ENCODE measurements at places on chromosomes 2 and 18.

GRCh38 chr2:211534632-211535031 lies 978.2 kb downstream of the CPS1 start:
- DNase-seq = no peak

- DNase-seq = no peak
Measured at GRCh38 chr2:44826601-44827000, 114.9 kb upstream of the SIX3 start.

DNA sequence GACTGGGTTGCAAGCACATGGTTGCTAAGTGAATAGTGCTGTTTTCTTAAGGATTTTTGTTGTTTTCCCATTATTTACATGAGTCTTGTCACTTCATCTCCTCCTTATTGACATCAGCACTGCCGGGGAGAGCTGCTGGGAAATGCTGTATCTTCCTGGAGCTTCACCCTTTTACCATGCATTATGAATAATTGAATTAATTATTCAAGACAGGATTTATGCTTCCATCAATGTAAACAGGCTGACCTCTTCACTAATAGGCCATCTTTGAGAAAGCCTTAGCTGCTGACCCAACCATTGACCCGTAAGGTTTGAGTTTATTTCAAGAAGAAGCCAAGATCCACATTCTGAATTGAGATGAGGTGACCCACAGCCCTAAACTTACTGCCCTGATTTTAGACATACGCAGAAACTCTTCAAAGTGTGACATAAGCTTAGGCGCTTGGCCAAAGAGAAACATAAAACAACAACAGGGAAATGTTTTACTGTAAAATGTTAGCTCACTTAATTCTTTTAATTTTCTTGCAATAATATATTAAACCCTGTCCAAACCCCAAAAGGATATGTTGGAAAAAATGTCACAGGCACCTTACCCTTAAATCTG lies 365.5 kb upstream of the SYT4 start:
- DNase-seq = no peak

DNA sequence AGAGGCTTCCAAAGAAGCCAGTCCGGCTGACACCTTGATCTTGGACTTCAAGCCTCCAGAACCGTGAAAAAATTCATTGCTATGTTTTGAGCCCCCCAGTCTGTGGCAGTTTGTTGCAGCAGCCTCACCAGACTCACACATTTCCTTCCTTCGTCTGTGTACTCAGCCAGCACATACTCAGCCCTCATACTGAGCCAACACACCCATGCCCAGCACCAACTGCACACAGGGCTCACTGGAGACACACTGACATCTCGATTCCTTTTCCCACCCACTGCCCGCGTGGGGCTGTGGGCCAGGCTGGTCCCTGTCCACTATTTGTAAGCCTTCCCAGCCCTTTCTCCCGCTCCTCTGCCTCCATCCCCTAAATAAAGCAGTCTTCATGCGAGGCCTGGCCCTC lies 24.1 kb upstream of the NMUR1 start:
- no peak for DNase-seq

DNA sequence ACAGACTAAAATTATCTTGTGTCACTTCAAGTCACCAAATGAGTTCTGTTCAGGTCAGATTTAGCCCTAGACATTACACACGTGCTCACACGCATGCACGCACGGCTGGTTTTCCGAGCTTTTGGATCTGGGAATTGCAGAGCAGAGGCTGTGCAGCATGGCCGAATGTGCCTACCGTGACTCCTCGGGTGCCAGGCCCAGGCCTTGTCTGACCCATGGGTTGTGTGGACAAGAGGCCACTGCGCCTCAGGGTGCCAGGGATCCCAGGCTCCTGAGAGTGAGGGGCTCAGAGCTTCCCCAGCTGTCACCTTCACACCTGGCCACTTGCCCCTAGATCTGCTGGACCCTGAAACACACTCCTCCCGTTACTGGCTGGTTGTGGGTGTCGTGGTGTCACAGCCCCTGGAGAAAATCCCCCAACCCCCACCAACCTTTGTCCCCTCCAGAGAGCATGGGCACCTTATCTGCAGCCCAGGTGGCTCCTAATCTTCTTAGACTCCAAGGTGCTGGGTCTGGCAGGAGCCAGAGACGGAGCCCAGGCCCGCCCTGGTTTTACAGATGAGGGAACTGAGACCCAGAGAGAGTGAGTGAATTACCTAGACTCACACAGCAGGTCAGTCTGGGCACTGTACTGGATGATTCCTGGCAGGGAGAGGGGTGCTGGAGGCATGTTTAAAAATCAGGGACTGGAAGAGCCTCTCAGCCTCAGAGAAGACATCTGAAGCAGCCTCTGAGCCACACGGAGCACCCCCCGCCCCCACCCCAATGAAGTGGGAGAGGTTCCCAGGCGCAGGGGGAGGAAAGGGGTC lies 56.8 kb downstream of the ATOH8 start:
- DNase-seq = no peak

- DNase-seq = no peak
Measured at GRCh38 chr2:207087046-207087902, 78.5 kb downstream of the KLF7 start.

DNA sequence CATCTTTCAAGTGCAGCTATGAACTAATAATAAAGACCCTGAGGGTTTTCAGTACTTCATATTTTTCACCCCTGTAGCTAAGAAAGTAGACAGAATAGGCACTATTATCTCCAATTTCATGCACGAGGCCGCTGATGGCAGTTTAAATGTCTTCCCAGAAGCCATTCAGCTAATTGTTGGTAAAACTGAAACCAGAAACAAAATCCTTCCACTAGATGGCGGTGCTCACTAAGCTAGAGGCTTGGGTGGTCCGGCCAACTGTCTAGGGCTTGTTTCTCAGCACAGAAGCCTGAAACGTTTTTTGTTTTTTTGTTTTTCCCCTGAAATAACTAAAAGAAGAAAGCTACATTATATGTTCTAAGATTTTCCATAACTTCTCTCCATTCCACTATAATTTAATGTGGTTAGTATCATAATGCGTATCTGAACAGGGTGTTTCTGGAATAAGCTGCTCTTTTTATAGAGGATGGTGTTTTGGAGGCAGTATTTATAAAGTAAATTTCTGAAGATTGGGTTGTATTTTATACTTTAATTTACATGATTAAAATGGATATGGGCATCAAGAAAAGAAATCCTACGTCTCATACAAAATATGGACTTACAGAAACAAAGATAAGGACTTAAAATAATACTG lies 159.4 kb downstream of the PIK3C3 start:
- DNase-seq = no peak

DNA sequence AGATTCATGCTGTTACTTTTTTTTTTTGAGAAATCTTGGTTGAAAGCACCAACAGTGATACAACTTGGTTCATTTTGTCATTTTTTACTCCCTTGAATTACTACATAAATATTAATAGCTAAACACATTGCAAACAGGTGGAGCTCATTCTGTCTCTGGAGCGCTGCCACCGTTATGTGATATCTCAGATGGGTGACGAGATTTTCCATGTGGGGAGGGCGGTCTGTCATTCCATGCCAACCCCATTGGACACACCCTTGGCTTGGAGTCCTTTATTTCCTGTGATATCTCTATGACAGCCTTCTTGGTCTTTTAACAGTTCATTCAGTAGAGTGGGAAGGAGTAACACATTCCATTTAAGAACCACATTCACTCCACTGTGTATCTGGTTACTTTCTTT lies 794.8 kb downstream of the SATB2 start:
- DNase-seq = no peak

DNA sequence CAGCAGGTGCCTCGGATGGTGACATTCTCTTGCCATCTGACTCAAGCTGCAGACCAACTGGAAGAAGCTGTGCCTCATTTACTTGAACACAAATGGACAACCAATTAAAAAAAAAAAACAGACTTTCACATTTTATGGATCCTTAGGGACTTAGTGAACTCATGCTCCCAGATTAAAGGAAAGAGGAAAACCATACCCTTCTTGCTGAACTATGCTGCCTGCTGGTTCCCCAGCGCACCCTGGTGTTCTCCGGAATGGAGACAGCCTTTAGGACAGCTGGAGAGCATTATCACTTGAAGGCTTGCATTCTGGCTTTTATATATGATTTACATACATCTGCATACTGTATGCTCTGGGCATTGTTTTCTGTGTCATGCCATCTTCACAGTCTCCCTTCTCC lies 370.7 kb downstream of the SLC4A3 start:
- DNase-seq = no peak

DNA sequence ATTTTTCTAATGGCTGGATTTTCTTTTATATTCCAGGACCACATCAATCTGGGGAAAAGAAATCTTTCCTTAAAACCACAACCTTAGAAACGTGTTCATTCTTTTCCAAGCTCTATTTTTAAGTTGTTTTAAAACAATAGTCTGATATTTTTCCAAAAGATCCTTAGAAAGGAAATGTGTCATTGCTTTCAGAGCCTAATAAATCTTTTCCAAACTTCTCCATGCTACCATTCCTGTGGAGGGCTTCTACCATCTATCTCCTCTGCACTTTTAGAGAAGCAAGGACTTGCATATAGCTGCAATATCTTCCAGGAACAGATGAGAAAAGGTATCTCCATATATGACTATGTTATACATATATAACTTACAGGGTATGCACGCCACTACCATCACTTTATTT lies 21.2 kb downstream of the WDFY1 start:
- no peak for DNase-seq

DNA sequence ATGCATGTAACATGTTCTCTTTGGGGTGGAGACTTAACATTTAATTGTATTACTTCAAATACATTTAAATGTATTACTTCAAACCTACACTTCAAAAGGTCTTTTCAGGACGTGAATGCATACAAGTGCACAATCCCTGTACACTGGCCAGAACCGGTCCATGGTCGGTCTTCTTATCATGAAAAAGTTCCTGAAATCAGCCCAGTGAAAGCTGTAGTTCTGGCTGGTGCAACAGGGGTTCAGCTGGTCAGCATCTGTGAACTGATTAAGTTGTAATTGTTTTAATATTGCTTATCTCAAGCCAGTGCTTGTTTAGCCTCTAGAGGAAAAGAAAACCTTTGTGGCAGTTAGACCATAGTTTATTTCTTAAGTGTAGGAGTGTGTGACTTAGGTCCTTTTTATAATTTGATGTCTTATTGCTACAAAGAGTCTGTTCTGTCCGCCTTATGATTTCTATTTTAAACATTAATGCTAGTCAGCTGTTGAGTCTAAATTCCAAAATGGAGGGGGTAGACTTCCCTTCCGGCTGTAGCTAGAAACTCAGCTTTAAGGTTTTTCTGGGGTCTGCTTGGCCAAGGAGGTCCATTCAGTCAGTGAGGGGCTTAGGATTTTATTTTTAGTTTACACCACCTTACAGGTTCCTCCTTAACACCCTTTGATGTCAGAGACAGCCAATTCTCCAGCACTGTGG lies 768 bp upstream of the CYBRD1 start:
- DNase-seq = no peak

GRCh38 chr2:177413703-177414102 lies 21.1 kb downstream of the AGPS start:
- DNase-seq = no peak

DNA sequence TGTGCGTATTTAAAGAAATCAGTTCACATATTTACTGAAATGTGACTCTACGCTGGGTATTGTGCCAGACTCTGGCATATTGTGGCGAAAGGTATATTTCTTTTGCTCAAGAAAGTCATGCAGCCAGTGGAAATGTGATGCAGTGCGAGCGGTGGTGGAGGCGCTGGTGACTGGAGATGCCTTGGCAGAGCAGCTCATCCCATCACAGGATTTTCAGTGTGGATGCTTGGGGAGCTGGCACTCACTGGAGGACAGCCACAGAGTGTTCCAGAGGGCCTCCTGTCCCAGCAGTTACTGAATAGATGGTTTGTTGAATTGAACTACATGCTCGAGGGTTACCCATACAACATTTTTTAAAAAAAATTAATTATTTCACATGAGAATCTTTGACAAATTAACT lies 117.6 kb downstream of the ZNF407 start:
- no peak for DNase-seq

DNA sequence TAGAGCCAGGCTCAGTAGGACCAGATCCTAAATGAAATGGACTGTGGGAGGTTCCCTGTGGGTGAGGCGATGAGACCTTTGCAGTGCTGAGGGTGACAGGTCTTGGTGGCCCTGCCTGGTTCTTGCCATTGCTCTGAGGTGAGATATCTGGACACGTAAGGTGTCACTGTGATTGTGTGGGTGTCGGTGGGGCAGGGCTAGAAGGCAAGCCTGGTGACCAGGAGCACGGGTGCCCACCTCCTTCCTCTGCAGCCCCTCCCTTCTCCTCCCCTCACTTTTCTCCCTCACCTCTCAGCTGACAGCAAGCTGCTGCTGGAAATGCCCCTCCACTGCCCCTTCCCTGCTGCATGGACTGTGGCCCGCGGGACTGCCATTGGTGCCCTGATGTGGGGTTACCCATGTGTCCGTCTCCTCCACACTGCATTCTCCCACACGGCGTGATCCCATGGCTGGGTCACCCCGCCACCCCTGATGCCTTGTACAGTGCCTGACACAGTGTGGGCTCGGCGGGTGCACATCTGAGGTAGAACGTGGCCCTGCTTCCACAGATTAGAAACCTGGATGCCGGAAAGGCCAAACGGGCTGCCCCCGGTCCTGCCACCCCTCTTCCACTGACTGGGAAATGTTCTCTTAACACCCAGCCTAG lies 55.6 kb upstream of the FOSL2 start:
- no peak for DNase-seq

GRCh38 chr2:23350041-23350791 lies 34.8 kb upstream of the KLHL29 start:
- DNase-seq = no peak

- DNase-seq = no peak
Measured at GRCh38 chr2:37529830-37530415, 141.5 kb downstream of the CDC42EP3 start.

GRCh38 chr2:18473241-18474181 lies 86.9 kb downstream of the RDH14 start:
- no peak for DNase-seq

DNA sequence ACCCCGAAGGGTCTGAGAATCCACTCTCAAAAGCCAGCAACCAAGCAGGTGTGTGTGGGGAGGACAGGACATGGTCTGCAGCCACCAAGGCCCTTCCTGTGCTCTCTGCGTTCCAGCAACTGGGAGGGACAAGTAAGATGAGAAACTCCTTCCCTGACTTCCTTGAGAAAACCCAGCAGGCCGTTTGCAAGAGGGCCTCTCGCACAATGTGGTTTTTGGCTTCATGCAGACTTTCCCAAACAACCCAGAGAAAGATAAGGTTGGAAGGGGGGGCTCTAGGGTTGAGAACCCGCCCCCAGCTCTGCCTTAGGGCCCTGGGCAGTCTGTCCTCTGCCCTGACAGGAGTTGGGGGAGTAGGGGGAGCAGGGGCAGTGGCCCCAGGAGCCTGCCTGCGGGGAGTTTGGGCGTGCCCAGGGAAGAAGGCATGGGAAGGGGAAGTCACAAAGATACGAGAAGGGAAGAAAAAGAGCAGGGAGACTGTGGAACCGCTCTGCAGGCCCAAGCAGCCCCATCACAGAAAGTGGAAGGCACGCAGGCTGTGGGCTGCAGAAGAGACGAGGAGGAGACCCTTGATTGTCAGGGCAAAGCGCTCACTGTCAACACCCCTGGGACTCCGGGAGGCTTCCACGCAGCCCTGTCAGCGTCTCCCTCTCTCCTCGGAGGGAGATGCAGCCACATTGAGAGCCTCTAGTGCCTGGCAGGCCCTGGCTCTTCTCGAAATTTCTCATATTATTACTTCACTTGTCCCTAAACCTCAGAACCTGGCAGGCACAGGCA lies 99.8 kb downstream of the SMAD7 start:
- DNase-seq = no peak
